ENCODE measurements at places on chromosomes 7 and 10.

DNA sequence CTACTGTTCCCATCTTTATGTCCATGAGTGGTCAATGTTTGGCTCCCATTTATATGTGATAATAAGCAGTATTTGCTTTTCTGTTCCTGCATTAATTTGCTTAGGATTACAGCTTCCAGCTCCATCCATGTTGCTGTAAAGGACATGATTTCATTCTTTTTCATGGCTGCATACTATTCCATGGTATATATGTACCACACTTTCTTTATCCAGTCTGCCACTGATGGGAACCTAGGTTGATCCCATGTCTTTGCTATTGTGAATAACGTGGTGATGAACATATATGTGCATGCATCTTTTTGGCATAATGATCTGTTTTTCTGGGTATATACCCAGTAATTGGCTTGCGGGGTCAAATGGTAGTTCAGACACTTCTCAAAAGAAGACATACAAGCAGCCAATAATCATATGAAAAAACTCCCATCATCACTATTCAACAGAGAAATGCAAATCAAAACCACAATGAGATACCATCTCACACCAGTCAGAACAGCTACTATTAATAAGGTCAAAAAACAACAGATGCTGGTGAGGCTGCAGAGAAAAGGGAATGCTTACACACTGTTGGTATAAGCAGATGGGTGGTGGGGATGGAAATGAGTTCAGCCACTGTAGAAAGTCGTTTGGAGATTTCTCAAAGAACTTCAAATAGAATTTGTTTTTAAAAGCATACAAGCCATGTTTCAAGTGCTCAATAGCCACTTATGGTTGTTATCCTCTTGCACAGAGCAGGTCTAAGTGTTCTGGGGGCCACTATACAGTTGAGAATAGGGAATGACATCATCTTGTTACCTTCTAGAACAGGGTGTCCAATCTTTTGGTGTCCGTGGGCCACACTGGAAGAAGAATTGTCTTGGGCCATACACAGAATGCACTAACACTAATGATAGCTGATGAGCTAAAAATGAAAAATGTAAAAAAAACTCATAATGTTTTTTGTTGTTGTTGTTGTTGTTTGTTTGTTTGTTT, 23.2 kb upstream of the SDK1 start:
- no peak for DNase-seq

DNA sequence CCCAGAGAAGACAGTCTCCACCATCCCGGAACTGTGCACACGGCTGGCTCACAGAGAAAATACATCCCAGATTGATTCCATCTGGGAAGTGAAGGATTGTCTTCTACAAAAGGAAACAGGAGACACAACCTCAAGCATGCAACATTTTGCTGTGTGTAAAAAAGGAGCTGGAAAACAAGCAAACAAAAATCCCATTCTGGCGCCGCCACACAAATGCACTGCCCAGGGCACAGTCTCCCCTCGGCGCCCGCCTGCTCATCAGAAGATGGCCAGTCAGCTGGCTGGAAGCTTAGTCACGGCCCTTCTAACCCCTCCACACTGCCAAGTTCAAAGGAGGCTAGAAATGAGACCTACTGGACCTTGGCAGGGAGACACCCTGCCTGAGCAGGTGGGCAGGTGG, 14.1 kb upstream of the CYTH3 start:
- DNase-seq, result no peak

DNA sequence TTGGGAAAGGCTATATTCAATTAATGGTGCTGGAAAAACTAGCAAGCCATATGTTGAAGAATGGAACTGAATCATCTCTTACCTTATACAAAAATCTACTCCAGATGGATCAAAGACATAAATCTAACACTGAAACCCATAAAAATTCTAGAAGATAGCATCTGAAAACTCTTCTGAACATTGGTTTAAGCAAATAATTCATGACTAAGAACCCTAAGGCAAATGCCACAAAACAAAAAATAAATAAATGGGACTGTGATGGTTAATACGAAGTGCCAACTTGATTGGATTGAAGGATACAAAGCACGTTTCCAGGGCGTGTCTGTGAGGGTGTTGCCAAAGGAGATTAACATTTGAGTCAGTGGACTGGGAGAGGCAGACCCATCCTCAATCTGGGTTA, 1130.0 kb downstream of the DNAJB9 start:
- no peak for DNase-seq

DNA sequence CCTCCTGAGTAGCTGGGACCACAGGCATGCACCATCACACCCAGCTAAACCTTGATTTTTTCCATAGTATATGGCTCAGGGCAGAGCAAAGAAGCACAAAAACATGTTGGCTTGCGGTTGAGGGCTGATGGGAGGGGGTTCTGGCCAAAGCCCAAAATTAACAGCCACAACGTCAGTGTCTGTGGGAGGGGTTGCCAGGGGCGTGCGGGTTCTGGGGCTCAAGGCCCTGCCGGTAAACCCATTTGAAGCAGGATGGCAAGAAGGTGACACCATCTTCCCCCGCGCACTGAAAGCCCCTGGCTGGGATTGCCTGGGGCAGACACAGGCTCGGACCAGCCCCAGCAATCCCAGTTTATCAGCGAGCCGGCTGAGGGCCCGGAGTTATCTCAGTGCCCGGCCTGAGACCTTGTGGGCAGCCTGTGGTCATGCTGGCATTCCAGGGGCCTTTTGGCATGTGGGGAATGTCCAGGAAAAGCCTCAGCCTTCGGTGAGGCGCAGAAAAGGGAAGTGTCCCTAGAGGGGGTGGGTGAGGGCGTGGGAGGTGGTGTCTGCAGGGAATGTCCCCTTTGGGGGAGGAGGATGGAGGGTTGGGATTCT, 167.7 kb upstream of the TNRC18 start:
- DNase-seq, result no peak

- no peak for DNase-seq
These were observed 123.3 kb upstream of the LAMB4 start for GRCh38 chr7:108253275-108254044.

DNA sequence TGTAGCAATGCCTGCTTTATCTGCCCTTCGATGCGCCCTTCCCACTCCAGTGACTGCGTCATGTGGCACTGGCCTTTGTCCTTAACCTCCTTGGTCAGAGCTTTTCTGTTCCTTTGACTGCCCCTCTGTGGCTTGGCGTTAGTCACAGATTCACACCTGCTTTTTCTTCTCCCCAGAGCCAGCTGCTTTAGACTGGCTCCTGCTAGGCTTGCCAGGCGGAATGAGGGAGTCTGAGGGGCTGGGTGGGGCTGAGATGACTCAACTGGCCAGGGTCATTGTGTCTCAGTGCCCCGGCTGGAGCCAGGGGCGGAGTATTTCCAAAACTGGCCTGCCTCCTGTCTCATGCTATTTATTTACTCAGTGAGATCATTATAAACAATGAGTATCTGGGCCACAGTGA, 194.1 kb downstream of the EMX2 start:
- no peak for DNase-seq

GRCh38 chr10:92452313-92452712, 121.6 kb downstream of the IDE start:
- DNase-seq, result no peak

GRCh38 chr7:105297309-105297708, 91.4 kb downstream of the SRPK2 start:
- no peak for DNase-seq

GRCh38 chr7:16926861-16927260, 45.1 kb upstream of the AGR3 start:
- DNase-seq, result no peak

DNA sequence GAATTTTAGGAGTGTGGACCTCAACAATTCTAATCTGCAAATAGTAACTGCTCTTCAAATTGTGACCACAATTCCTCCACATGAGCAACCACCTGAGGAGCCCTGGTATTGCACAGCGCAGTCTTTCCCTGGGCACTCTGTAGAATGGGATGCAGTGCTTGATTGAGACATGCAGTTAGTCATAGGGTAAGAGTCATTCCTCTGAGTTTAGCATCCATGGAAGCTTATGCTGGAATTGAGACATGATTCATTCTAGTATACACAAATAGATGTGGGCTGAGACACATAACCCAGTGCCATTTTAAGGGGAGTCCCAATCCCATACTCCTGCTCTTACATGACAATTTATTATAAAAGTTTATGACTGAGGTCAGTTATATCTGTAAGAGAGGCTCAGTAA, 582.3 kb upstream of the CNTNAP2 start:
- no peak for DNase-seq

- no peak for DNase-seq
These were observed 1.5 kb upstream of the CCDC3 start for GRCh38 chr10:13003004-13003403.

GRCh38 chr10:46545861-46546590, 10.4 kb downstream of the GPRIN2 start:
- DNase-seq, result peak; percentile 9
